ENCODE measurements at places on chromosomes 11 and 22.
A peak's percentile ranks its signal among the peaks of the same experiment; 100 is the strongest.

DNA sequence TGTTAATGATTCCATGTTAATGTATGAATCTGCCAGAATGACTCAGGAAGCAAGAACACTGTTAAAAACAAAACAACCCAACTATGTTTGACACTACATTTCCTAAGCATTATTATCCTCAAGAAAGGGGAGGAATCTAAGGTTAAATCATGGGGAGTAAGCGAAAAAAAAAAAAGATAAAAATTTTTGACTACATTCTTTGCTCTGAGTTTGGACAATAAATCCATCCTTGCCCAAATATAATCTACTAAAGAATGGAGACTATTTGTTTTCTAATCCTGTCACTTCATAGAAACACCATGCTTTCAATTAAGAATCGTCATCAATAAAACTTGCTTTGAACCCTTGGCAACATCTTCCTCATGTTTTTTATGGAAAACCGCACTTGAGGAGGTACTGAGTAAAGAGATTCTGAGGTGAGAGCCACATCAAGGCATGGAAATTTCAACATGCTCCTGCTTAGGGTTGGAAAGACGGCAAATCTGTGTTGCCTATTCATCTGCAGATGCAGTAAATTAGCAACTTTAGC, 9.7 kb downstream of the MAML2 start:
- peak; percentile 88 for DNase-seq

DNA sequence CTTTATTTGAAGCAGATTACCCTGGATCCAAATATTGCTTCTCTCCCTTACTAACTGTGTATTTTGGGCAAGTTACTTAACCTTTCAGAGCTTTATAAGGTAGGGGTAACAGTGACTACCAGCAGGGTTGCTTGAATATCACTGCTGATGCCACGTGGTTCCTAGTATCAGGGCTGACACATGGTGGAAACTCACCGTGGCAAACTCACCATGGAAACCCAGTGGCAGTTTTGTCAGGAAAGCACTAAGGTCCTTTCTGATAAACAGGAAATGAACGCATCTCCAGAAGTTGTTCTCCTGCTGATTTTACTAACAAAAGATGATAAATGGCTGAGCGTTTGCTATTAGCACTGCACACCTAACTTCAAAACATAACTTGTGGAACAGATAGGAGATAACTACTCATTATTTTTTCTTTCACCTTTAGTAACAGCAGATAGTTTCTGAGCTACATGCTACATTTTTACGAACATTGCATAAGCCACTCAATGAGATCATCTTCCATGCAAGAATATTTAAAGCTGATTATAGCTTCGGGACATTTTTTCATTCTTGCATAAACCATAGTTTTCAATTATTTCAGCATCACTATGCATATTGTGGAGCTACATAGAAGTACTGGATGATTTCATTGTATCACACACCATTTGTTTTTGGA, 59.7 kb upstream of the RAG2 start:
- no peak for DNase-seq

- no peak for DNase-seq
Measured at GRCh38 chr11:109552376-109552775, 130.4 kb downstream of the C11orf87 start.

DNA sequence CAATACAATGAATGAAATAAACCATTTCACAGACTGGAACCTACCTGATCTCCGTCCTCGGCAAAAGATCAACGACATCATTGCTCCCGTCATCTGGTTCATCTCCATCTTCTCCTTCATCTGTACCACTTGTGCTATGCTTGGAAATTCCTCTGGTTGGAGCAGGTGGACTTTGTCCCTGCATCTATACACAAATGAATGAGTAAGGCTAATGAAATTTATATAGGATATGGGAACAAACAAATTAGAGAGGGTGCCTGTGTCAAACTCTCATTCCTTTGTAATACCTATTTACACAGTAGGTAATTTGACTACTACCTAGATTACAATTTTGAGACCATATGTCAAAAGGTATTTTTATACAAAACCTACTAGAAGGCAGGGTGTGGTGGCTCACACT, 59.4 kb downstream of the F2 start:
- DNase-seq = no peak

DNA sequence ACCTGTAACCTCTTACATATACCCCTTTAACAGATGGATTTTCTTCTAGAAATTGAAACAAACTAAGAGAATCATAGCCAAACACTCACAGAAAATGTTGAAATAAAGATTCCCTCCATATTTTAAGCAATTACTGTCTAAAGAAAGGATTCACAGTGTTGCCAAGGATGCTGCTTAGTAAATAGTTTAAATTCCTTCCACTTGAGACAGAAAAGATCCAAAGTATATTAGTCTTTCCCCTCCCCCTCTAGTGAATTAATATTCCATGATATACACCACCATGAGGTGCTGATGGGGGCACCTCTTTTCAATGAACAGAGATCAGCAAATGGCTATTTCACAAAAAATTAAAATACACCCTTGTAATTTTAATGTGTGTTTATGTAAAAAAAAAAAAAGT, 186.8 kb downstream of the SOX6 start:
- DNase-seq = peak; percentile 37

DNA sequence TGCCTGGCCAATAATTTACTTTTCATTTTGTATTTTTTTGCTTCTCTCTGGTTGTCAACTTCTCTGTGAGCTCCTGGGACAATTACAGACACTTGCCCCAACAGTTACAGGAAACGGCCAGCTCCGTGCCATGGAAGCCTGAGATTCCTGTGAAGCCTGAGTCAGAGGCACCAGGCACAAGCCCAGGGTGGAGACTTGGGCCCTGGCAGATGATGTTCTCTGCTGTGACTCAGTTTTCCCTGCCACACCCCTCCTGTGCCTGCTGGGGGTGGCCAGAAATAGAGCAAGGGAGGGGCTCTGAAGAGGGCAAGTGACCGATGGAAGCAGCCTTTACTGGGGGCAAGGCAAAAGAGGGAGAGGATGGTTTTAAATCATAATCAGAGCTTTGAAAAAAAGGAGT, 4.9 kb downstream of the ATP5MGL start:
- DNase-seq = peak; percentile 82

DNA sequence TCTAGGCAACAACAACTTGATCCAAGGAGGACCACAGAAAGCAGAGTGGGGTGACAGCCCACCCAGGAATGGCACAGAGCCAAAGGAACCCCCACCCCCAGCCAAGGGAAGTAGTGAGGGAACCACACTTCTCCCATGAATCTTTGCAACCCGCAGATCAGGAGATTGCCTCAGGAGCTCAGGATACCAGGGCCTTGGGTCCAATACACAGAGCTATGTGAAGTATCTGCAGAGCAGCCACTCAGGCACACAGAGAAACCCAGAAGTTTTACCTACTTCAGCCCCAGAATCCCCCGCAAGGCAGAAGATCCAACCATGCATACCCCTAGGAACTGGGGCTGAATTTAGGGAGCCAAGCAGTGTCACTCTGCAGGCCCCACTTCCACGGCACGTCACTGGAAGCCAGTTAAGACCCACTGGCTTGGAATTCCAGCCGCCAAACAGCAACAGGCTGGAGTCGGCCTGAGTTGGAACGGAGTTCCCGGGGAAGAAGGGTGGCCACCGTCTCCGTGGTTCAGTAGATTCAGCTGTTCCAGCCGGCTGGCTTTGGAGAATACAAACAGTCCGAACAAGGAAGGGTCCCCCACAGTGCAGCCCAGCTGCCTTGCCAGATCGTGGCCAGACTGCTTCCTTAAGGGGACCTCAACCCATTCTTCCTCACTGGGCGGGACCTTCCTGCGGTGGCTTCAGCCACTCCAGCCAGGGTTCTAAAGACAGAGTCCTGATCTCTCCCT, 174.1 kb downstream of the TTC28 start:
- DNase-seq = no peak

GRCh38 chr11:96197103-96197502, 145.9 kb downstream of the MAML2 start:
- DNase-seq = no peak

DNA sequence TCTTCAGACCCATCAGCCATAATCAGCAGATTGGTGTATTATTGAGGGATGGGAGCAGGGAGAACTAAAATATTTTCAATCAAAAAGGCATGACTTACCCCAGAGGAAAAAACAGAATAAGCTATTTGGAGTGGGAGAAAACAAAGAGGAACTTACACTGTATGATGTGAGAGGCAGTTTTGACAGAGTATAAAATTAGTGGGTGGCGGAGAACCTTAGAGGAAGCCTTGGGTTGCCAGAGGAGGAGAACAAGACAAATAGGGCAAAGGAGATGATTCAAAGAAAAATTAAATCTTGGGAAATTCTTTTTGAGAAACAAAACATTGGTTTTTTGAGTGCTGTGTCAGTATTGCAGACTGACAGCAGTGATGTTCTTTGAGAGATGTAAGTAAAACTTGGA, 285.0 kb downstream of the C11orf87 start:
- no peak for DNase-seq

DNA sequence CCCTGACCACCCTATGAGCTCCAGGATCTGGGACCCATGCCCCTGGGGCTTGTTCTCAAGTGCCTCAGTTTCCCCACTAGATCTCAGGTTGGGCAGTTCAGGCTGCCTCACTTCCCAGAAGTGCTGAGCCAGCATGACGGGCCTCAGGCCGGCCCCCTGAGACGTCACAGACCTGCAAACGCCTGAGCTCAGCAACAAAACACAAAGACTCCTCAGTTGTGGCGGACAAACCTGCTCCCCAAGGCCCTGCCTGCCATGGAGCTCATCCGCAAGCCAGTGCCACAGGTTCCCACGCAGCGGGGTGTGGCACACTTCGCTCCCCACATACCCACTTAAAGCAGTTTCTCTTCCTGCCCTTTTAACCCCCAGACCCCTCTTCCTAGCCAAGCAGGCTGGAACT, 45.2 kb downstream of the NECTIN1 start:
- no peak for DNase-seq

DNA sequence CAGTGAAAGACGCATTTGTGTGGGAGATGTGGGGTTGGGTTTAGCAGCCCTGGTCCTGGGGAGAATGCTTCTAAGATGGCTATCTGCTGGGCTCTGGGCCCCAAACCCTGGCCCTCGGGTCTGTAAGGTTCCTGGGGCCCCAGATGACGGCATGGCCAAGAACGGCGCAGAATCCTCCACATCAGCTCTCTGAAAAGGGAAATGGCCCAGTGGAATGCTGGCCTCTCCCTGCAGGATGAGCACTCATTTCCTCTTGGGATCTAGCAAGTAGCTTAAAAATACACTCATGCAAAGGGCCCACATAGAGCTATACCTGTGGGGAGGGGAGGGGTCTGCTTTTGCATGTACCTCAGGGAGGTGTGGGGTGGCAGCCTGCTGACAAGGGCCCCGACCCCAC, 37.5 kb upstream of the LINC01488 start:
- DNase-seq = no peak

DNA sequence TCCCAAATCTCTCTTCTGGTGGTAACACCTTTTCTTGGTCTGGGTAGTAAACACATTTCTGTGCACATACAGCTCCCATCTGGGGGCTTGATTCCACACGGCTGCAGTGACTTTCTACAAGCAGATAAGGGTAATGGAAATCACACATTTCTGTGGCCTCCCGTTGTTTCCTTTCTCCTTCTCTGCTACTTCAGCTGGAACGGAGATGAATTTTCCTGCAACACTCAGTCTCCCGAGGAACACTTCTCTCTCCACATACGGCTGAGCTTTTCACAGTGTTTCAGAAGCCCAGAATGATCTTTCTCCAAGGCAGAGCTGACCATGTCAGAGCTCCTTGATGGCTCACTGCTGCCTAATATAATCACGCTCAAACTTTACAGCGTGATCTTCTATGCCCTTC, 364.3 kb upstream of the NARS2 start:
- no peak for DNase-seq

- DNase-seq = no peak
Measured at GRCh38 chr11:134821422-134821821, 409.4 kb upstream of the B3GAT1 start.

DNA sequence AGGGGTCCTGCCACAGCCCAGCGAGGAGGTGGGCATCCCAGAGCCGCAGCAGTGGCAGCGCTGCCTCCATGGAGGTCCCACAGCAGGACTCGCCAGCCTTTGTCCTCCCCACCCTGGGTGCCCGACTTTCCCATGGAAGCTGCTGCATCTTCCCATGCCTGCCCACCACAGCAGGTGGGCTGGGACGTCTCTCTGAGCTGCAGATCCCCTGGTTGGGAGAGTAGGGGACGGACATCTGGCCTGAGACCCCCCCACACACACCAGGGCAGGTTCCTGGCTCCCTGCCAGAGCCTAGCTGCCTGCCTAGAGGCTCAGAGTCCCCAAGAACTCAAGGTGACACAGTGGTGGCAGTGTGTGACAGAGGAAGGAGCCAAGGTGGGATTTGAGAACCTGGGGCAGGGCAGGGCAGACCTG, 21.5 kb upstream of the PRR5 start:
- DNase-seq = no peak

GRCh38 chr11:121451986-121452608, at the start of gene SORL1:
Gene SORL1, plus strand, starts transcription at chr11:121452314. Its CDS starts 18 bp downstream, at chr11:121452332.
- no peak for DNase-seq

DNA sequence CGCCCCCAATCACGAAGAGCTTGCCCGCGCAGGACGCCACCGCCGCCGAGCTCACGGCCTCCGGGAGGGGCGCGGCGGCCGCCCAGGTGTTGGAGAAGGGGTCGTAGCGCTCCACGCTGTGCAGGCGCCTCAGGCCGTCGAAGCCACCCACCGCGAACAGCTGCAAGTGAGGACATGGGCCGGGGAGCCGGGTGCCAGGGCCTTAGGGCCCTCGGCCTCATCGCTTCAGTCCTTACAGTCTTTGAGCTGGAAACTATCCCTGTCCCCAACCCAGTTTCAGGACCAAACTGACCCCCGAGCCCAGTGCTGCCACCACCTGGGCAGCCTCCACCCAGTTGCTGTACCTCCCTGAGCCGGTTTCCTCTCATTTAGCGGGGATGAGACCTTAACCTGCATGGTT, 7.6 kb downstream of the KLHL35 start:
- DNase-seq = no peak

- DNase-seq = no peak
Measured at GRCh38 chr11:118524757-118525470, 2.4 kb upstream of the TTC36 start.

GRCh38 chr22:28934026-28934425, 50.7 kb downstream of the ZNRF3 start:
- DNase-seq = no peak

GRCh38 chr11:113980785-113981184, 5.9 kb downstream of the HTR3A start:
- DNase-seq = no peak

GRCh38 chr22:40010746-40011145, 16.0 kb downstream of the FAM83F start:
- no peak for DNase-seq

- no peak for DNase-seq
Measured at GRCh38 chr11:803770-804598, 1.0 kb downstream of the PIDD1 start.

DNA sequence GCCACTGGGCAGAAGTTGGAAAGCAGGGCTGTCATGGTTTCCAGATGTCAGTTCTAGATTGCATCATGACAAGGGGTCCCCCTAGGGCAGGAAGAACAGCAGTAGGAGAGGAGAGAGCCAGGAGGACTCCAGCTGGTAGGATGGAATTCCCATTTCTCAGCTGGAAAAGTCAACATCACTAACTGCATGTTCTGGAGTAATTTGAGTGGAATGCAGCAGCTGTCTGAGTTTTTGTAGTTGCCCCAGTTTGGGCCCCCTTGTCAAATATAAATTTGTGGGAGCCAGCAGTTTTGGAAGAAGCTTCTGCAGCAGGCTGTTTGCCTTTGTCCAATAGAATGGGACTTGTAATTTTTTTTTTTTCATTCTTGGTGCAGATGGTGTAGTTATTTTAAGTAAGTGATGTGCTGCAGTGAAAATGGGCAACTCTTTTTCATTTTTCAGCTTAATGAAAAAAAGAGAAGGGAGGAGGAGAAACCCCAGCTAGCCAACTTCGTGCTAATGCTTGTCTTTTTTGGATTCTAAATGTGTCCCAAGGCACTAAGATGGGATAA, 86.9 kb downstream of the LDLRAD3 start:
- peak; percentile 45 for DNase-seq

- no peak for DNase-seq
Measured at GRCh38 chr11:134463716-134464115, 51.7 kb upstream of the B3GAT1 start.

All from BJ (cell line).